Activated B cell treated with CpG ODN at 0.5 μM for 24 hours (primary cell): ENCODE measurements at places on chromosomes 3 and 15.

- no peak for DNase-seq
Measured at GRCh38 chr15:95687061-95687460, 643.4 kb upstream of the NR2F2 start.

DNA sequence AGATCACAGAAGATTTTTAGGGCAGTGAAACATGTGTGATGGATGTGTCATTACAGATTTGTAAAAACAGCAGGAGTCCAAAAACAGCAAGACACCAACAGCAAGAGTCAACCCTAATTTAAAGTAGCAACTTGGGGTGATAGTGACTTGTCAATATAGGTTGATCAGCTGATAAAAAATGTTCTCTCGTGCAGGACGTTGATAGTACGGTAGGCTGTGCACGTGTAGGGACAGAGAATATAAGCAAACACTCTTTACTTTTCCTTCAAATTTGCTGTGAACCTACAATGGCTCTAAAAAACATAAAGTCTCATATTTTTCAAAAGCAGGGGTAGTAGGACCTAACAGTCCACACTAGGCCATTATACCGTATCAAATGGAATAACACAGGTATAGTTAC, 120.8 kb downstream of the STAG1 start:
- no peak for DNase-seq

- no peak for DNase-seq
Measured at GRCh38 chr3:170330366-170330765, 27.1 kb upstream of the SKIL start.

DNA sequence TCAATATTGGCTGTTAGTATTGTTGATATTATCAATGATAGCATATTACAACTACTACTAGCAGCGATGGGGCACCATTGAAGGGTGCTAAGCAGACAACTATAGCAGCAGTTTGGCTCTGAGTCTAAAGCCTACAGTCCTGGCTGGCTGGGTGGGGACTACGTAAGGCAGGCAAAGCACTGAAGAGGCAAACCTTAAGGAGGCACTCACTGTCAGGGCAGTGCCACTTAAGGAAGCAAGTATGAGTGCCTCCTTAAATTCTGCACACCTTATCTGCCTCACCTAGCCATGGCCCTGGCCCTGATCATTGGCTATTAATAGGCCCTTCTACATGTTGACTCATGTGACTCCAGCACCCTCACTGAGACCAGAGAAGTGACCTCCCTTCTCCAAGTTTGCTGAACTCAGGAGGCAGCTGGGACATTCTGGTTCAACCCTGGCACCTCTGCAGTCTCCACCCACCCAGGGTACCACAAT, 20.6 kb downstream of the CDCP1 start:
- DNase-seq = no peak

DNA sequence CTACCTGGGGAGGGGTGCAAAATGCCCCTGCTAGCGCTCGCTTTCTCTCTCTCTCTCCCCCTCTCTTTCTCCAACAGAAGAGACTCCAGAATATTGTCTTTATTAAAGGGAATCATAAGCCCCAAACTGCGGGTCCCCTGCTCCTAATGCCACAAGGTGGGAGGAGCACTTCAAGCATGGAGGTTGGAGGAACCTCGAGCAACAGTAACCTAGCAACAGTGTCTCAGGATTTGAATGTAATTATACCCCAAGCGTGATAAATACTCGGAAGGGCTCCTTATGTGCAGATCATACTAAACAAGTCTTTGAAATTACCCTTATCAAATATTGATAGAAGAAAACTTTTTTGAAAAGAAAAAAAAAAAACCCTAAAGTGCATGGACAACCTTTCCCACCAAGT, 582.2 kb upstream of the PPP2R3A start:
- DNase-seq = no peak
